ENCODE measurements at places on chromosomes 7 and 10.
A peak's percentile ranks its signal among the peaks of the same experiment; 100 is the strongest.

DNA sequence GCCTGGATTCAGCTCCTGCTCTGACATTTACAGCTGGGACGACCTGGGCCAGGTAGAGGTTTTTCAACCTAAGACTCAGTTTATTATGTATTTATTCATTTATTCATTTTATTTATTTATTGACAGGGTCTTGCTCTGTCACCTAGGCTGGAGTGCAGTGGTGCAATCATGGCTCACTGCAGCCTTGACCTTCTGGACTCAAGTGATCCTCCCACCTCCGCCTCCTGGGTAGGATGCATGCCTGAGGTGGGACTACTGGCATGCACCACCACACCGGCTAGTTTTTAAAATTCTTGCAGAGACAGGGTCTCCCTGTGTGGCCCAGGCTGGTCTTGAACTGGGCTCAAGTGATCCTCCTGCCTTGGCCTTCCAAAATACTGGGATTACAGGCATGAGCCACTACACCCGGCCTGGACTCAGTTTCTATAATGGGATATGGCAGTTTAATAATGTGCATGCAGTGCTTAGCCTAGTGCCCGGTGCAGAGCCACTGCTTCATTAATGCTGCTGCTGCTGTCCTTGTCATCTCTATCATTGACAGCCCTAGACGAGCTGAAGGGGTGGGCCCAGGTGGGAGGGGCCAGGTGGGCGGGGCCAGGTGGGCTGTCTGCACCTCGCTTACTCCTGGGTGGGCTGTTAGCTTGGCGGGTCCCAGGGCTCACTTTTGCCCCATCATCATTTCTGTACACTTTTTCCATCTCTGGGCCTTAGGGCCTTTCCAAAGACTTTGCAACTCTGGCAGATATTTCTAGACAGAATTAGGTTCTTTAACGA is 92.6 kb downstream of the LHPP start:
- DNase-seq: no peak

GRCh38 chr10:42991442-42992098 is 85.3 kb upstream of the RET start:
- no peak for DNase-seq

GRCh38 chr7:73624669-73625001 is 313 bp upstream of the MLXIPL start:
- no peak for DNase-seq

- DNase-seq: no peak
Measured at GRCh38 chr10:5557040-5557721, 32.4 kb downstream of the CALML3 start.

DNA sequence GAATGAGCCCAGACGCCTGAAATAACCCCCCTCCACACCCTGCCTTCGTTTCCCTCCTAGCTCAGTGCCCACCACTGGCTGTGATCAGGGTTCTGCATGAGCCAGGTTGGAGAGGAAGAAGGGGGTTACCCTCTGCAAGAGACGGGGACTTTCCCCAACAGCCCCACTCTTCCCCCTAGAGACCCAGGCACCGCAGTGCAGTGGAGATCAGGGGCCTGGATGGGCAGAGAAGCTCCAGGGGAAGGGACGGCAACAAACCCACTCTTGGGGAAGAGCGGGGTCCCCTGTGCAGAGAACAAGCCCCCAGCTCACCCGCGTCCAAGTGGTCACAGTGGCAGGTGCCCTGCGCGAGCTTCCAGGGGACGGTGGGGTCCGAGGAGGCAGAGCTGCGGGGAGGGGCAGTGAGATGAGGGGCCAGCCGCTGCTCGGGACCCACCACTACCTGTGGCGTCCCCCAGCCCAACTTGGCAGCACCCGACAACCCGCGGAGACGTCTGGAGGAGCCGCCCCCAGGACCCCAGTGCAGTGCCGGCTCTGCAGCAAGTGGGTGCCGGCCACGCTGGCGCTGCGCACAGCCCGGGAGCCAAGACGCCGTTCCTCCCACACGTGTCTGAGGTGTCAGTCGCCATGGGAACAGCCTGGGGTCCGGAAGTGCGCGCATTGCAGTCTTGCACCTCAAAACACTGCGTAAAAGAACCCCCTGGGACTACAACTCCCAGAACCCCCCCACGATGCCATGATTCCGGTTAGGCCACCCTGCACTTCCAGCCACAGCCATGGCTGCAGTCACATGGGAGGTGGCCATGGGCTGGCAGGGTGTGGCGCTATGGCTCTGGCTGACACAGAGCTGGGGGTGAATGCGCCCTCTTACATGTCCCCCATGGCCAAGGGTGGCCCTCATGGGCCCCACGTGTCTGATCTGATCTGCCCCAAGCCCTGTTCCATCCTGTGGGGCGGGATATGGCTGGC is 45.8 kb upstream of the WIPI2 start:
- DNase-seq: no peak

GRCh38 chr10:71231206-71231605 is 18.8 kb downstream of the UNC5B start:
- no peak for DNase-seq

GRCh38 chr10:123270806-123271205 is 116.6 kb downstream of the BUB3 start:
- DNase-seq: no peak

GRCh38 chr10:49408519-49409306 is 12.8 kb upstream of the DRGX start:
- DNase-seq: no peak

GRCh38 chr7:28358423-28358868 is 53.9 kb upstream of the CREB5 start:
- no peak for DNase-seq

- no peak for DNase-seq
Measured at GRCh38 chr10:126931544-126931943, 26.3 kb downstream of the DOCK1 start.

GRCh38 chr7:148967032-148967372 is 61.3 kb downstream of the PDIA4 start:
- no peak for DNase-seq

- DNase-seq: no peak
Measured at GRCh38 chr10:34775044-34775637, 40.0 kb downstream of the PARD3 start.

DNA sequence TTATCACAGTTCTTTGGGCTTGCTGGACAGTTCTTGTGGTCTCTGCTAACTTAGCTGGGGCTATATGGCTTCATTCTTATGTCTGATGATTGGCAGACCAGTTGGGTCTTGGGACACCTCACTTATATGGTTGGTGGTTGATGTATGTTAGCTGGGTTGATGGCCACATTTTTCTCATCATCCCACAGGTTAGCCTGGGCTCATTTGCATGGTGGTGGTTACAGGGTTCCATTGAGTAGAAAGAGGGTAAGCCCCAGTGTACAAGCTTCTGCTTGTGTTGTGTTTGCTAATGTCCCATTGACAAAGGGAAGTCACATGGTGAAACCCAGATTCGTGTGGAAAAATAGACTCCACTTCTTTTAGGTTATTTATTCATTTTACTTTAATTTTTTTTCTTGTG is 40.6 kb downstream of the TMEM60 start:
- DNase-seq: peak; percentile 15

GRCh38 chr7:45643630-45644029 is 69.5 kb downstream of the ADCY1 start:
- peak; percentile 18 for DNase-seq

GRCh38 chr10:46091828-46092523 is 45.9 kb upstream of the MSMB start:
- DNase-seq: peak; percentile 64

DNA sequence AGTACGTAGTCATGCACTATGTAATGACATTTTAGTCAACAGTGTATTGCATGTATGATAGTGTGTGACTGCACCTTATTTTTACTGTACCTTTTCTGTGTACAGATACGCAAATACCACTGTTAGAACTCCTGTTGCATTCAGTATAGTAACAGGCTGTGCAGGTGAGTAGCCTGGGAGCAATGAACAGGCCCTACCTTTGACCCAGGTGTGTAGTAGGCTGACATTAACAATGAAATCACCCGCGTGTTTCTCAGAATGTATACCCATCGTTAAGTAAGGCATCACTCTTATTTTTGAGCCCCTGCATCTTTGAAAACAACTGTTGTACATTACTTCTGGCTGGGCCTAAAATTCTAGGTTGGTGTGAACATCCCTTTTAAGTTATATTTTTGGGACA is 41.6 kb downstream of the DAGLB start:
- DNase-seq: no peak

DNA sequence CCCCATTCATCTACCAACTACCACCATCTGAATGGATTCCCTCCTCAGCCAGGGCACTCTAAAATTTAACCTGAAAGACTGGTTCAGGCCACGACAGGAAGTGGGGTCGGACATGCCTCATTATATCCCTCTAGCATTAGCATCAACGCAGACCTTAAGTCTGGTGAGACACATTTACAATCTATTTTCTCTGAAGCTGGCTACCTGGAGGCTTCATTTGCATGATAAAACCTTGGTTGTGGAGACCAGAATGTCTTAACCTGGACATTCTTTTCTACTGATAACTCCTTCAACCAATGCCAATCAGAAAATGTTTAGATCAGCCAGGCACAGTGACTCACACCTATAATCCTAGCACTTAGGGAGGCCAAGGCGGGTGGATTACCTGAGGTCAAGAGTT is 42.3 kb downstream of the SVOPL start:
- DNase-seq: no peak

GRCh38 chr7:32479574-32480200 is 10.5 kb downstream of the LSM5 start:
- peak; percentile 41 for DNase-seq

DNA sequence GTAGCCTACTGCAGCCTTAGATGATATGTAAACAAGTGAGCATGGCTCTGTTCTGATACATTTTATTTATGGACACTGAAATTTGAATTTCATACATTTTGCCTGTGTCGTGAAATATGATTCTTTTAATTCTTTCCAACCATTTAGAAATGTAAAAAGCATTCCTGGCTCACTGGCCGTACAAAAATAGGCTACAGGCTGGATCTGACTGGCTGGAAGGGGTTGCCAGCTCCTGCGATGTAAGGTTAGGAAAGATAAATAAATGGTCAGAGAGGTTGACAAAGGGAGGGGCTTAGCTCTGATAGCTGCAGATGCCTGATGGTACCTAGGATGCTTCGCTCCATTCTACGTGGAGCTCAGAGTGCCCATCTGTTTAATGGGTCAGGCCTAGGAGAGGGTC is 3.4 kb downstream of the ADCYAP1R1 start:
- DNase-seq: no peak

DNA sequence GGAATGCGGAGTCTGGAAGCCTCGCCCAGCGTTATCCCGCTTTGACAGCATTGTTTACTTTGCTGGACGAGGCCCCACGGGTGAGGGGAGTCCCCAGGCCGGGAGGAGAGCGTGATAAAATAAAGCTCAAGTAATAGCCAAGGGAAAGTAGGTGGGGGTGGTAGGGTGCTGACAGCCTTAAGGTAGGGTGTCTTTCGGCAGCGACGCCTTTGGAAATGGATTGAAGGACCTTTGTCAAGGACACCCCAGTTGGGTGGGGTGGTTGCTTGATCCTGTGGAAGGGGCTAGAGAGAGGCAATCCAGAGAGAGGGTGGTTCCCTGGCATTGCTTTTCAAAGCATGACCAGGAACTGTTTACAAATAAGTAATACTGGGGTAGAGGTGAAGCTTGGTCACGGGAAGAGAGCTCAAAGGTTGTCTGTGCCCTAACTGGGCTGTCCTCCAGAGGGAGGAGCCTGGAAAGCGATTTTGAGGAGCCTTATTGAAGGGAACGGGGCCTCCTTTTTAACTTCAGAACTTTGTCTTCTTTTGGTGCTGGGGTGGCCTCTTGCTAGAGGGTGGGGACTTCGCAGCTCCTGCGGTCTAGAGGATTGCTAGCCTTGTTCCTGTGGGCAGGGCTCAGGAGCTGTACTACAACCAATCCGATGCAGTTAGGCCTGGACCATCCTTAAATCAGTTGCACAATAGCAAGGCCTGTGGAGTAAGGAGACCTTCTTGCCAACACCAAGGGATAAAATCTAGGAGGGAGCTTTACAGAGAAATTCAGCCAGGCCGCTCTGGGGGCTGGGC is 1.3 kb downstream of the EIF4EBP2 start:
- DNase-seq: peak; percentile 61

- no peak for DNase-seq
Measured at GRCh38 chr10:92993699-92994272, 66.8 kb upstream of the CYP26C1 start.

DNA sequence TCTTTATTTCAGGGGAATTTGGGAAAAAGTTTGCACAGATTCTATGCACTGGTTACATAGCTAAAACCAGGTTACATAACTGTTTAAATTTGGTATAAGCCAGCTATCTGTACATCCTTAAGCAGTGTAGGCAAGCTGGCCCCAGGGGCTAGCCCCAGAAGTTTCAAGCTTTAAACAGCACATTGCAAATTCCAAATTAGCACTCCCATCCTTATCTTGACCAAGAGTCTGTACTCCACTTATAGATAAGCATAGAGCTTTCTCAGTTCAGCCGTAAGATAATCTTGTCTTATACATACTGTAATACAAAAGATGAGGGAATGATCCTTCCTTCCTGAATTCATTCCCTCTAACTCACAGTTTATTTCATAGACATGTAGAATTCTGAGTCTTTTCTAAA is 109.3 kb downstream of the SPAG6 start:
- DNase-seq: no peak

DNA sequence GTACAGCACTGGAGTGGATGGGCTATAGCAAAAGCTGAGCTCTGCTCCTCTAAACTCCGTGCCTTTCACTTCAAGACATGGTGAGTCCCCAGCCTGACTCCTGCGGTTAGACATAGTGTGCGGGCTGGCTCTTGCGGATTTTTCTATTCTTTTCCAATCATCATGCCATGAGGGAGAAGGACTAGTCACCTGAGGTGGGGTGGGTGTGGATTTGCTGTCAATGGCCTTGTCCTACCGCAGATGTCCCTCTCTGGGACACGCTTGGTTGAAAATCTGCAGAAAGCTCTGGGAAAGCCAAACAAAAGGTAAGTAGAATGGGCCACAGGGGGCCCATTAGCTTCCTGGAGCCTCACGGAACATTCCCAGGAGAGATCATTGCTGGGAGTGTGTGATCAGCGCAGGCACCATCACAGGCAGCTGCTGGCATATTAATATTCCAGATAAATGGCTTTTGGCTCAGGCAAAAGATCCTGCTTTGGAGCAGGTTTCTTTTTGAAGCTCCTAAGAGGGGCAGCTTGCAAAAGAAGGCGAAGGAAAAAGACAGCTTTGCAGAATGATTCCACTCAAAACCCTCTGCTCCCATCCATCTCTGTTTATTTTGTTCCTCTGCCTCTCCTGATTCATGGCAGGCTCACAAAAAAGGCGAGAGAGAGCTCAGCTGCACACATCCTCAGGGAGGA is 509.0 kb upstream of the ZMIZ1 start:
- DNase-seq: no peak

GRCh38 chr10:15316145-15316544 is 54.9 kb downstream of the FAM171A1 start:
- DNase-seq: no peak

All from MM.1S (cell line).